ENCODE measurements at places on chromosomes 2 and 18.
A peak's percentile ranks its signal among the peaks of the same experiment; 100 is the strongest.

GRCh38 chr2:68283419-68283812 is 31.1 kb upstream of the PPP3R1 start:
- DNase-seq = no peak
- H3K36me3 ChIP-seq = no peaks in the 10 kb centered on the region
- H3K4me1 ChIP-seq = no peaks in the 10 kb centered on the region
- no peak overlapping the region for H3K4me3 ChIP-seq

GRCh38 chr2:84959566-84960506 is 11.1 kb upstream of the KCMF1 start:
- H3K27me3 ChIP-seq = no peaks in the 10 kb centered on the region
- DNase-seq = peak; percentile 66
- peaks cover 5% of the 10 kb centered on the region for H3K36me3 ChIP-seq

DNA sequence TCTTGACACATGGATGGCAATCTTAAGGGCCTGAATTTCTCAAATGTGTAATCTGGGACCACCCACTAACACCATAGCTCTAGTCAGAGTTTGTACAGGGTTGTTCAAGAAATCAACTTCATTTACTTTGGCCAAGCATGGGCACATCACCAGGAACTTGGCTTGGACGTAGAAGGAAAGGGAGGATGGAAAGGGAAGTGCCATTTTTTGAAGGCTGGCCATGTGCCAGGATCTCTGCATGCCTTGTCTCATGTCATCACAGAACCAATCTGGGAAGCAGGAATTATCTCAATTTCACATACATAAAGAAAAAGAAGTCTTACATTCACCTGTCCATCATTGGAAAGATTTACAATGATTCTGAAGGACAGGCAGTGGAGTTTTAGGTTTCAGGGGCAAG is 128.1 kb downstream of the ANTXR1 start:
- H3K4me1 ChIP-seq = no peaks in the 10 kb centered on the region
- H3K36me3 ChIP-seq = no peaks in the 10 kb centered on the region
- no peak overlapping the region for H3K4me3 ChIP-seq
- no peak for DNase-seq

DNA sequence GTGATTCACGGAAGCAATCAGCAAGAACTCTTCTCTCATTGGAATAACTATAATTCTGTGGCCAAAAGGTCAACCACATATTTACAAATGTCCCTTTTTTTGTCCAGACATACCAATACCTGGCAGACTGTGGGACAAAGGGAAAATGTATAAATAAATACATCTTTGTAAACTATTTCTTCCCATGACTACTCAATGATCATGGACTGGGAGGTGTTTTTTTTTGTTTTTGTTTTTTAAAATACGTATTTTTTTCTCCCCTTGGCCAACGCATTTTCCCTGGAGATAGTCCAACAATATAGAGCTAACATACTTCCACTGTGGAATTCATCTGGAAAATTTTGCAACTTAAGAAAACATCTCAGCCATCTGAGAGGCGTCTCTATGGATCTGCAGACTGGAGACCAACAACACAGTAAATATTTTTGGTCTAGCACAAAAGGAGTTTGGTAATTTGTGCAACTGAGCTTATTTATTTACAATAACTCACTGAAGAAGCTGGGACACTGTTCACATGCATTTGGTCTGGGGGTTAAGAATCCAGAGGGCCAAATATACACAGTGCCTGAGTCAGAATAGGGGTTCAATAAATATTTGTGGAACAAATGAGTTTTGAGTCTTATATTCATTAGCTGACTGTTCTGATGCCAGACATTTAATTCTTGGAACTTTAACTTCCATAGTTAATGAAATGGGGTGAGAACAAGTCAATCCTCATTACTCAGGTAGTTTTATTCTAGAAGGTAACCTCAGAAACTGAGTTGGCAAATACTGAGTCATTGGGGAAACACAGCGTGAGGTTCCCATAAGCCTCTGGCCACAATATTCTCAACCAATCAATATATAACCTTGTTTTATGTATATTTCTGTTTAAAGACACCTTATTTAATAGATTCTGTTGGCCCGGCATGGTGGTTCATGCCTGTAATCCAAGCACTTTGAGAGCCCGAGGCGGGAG is 36.2 kb downstream of the CCBE1 start:
- H3K27me3 ChIP-seq = no peaks in the 10 kb centered on the region
- no peak overlapping the region for H3K4me3 ChIP-seq

- H3K27me3 ChIP-seq = 0 out of 2 replicates have a peak, but pooled peaks cover 2% of the 10 kb centered on the region
- no peaks in the 10 kb centered on the region for H3K4me1 ChIP-seq
- H3K27ac ChIP-seq = no peak overlapping the region
- no peaks in the 10 kb centered on the region for H3K36me3 ChIP-seq
- no peak for DNase-seq
These were observed 268.3 kb downstream of the DYSF start for GRCh38 chr2:71721669-71722068.

DNA sequence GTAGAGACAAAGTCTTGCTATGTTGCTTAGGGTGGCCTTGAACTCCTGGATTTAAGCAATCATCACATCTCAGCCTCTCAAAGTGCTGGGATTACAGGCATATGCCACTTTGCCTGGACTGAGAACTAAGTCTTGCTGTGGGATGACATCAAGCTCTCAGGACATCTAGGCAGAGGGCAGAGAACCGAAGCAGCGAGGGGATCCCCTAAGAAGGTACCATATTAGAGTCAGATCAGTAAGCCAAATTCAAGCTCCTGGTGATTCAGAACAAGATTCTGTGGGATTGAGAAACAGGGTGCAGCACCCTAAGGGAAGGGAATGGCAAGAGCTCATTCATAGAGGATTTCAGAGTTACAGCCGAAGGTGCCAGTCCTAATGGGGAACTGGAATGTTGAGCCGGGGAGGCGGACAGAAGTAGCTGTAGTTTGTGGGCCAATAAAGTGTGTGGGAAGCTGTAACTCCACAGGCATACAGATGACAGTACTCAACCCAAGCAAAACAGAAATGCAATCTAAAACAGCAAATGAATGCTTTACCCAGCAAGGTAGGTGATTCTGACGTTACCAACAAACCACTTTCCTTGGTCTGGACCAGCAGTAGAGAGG is 30.9 kb downstream of the EPHA4 start:
- H3K4me1 ChIP-seq = peaks cover 5% of the 10 kb centered on the region
- no peaks in the 10 kb centered on the region for H3K36me3 ChIP-seq
- no peak overlapping the region for H3K4me3 ChIP-seq
- no peak for DNase-seq
- H3K27me3 ChIP-seq = no peaks in the 10 kb centered on the region

GRCh38 chr2:62257466-62257865 is 61.6 kb downstream of the B3GNT2 start:
- no peaks in the 10 kb centered on the region for H3K27me3 ChIP-seq
- H3K4me1 ChIP-seq = no peaks in the 10 kb centered on the region
- no peak for DNase-seq

GRCh38 chr2:21500401-21500945 is 376.7 kb downstream of the TDRD15 start:
- H3K27ac ChIP-seq = no peak overlapping the region
- peaks cover 2% of the 10 kb centered on the region for H3K4me1 ChIP-seq
- H3K27me3 ChIP-seq = no peaks in the 10 kb centered on the region
- no peaks in the 10 kb centered on the region for H3K36me3 ChIP-seq

DNA sequence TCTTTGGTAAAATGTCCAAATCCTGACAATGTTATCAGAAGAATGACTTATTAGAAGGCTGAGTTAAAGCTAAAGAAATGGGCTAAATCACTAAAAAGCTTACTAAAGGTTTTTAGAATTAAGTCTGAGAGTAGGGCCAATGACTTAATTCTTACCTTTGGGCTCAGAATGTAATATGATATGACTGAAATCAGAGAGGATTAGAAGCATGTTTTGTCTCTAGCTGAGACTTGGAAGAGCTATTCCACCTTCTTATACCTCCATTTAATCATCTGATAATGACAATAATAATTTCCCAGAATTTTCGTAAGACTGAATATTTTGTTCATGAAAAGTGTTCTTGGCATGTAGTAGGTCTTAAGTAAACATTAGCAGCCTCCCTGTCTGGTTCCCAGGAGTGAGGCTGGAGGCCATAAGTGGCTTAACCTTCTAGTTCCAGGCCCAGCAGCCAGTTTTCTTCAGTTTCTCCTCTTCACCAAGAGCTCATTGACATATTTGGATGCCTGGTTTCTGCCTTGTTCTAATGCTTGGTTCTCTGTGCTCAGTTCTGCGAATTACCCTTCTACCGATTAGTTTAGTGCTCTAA is 25.5 kb upstream of the E2F6 start:
- H3K4me3 ChIP-seq = no peak overlapping the region
- H3K4me1 ChIP-seq = peaks cover 12% of the 10 kb centered on the region
- no peaks in the 10 kb centered on the region for H3K36me3 ChIP-seq
- no peak overlapping the region for H3K27ac ChIP-seq

GRCh38 chr2:100071335-100072043 is 70.9 kb downstream of the AFF3 start:
- no peak for DNase-seq
- H3K27ac ChIP-seq = no peak overlapping the region
- no peaks in the 10 kb centered on the region for H3K27me3 ChIP-seq
- no peaks in the 10 kb centered on the region for H3K4me1 ChIP-seq
- H3K4me3 ChIP-seq = no peak overlapping the region
- no peaks in the 10 kb centered on the region for H3K36me3 ChIP-seq

- no peaks in the 10 kb centered on the region for H3K36me3 ChIP-seq
- no peak for DNase-seq
- H3K27ac ChIP-seq = no peak overlapping the region
These were observed 1004.1 kb upstream of the NRXN1 start for GRCh38 chr2:52036024-52036423.

DNA sequence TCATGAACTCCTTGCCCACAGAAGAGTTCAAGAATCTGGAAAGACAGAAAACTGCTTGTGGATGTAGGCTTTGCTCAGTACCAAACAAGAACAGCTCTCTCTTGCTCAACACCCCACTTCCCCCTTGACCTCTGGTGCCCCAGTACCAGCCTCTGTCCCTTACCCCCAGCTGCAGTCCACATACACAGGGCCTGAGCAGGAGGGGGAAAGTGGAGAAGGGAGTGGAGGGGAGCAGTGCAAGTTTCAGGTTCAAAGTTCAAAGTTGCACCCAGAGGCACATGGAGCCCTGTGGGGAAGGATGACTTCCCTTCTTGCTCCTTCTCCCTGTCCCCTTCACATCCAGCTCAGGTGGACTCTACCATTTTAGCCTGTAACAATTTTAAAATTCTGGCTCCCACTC is 61.1 kb upstream of the LPIN2 start:
- no peak overlapping the region for H3K4me3 ChIP-seq
- H3K27ac ChIP-seq = no peak overlapping the region
- H3K36me3 ChIP-seq = no peaks in the 10 kb centered on the region
- DNase-seq = no peak

- no peak overlapping the region for H3K27ac ChIP-seq
- no peaks in the 10 kb centered on the region for H3K4me1 ChIP-seq
- DNase-seq = no peak
- H3K36me3 ChIP-seq = no peaks in the 10 kb centered on the region
- no peak overlapping the region for H3K4me3 ChIP-seq
- no peaks in the 10 kb centered on the region for H3K27me3 ChIP-seq
These were observed 148.1 kb downstream of the ZNF407 start for GRCh38 chr18:74745633-74746403.

DNA sequence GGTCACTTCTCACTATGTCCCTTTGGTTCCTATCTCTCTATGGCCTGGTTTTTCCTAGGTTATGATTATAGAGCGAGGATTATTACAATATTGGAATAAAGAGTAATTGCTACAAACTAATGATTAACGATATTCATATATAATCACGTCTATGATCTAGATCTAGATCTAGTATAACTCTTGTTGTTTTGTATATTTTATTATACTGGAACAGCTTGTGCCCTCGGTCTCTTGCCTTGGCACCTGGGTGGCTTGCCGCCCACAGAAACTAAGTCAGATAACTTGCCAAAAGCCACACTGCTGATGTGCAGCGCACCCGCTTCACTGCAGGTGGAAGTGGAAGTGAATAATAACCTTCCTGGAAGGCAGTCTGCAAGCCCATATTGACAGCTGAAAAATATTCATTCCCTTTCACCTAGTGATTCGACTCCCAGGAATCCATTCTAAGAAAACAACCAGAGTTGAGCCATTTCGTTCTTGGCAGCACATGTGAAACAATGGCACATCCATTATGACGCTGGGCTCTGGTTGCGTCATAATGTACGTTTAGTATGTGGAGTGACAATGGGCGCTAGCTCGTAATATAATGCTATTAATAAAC is 725 bp upstream of the ANKRD53 start:
- no peaks in the 10 kb centered on the region for H3K36me3 ChIP-seq
- H3K4me1 ChIP-seq = no peaks in the 10 kb centered on the region
- DNase-seq = peak; percentile 48
- peak overlapping the region; percentile 62 for H3K4me3 ChIP-seq
- peaks cover 27% of the 10 kb centered on the region for H3K27me3 ChIP-seq

GRCh38 chr18:48836231-48836805 is 114.4 kb downstream of the SMAD7 start:
- no peak for DNase-seq
- H3K4me1 ChIP-seq = no peaks in the 10 kb centered on the region
- no peaks in the 10 kb centered on the region for H3K27me3 ChIP-seq
- H3K4me3 ChIP-seq = no peak overlapping the region
- H3K36me3 ChIP-seq = no peaks in the 10 kb centered on the region
- H3K27ac ChIP-seq = no peak overlapping the region

All from H1 (cell line).